ENCODE measurements at places on chromosomes 5 and 9.

GRCh38 chr5:177176175-177176711 is 42.7 kb downstream of the NSD1 start:
- no peak for DNase-seq

GRCh38 chr5:66982470-66982869 is 214.1 kb downstream of the CD180 start:
- DNase-seq, result no peak

DNA sequence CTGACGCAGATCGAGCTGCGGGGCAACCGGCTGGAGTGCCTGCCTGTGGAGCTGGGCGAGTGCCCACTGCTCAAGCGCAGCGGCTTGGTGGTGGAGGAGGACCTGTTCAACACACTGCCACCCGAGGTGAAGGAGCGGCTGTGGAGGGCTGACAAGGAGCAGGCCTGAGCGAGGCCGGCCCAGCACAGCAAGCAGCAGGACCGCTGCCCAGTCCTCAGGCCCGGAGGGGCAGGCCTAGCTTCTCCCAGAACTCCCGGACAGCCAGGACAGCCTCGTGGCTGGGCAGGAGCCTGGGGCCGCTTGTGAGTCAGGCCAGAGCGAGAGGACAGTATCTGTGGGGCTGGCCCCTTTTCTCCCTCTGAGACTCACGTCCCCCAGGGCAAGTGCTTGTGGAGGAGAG is 4.6 kb upstream of the PHYHD1 start:
- no peak for DNase-seq

DNA sequence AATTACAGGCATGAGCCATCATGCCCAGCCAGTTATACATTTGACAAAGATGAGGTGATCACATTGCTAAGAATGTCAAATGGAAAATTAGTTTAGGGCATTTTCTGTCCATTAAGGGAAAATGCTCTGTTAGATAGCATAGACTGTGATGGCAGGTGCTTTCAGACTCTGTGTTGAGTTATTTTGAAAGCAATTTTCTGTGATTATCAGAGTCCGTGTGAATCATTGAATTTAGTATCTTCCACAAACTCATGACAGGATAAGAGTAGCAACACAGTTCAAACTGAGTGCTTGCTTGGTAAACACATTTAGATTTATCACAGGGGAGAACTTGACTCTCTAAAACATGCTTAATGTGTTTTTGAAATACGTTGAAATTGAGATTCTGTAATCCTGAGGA is 69.0 kb downstream of the GAPVD1 start:
- no peak for DNase-seq

- DNase-seq, result no peak
These were observed 9.1 kb downstream of the ZNF300 start for GRCh38 chr5:150895431-150896428.

DNA sequence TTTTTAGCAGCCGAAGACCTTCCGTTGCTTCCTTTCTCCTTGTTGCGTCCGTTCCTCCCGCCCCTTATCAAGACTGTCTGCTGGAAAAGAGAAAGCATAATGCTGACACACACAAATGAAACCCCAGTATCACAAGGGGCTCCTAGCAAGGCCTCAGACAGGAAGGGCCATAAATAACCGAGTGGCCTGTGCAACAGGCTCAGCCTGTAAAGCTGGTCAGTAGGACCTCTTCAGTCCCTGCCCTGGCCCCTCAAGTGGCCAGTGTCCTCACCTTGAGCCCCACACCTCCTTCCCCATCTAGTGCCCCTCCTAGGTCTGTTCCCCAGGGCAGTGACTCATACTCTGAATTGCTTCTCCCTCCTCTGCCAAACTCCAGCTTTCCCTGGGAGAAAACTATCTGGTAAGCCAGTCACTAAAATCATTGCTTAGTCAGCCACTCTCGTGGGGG is 174.6 kb upstream of the IL12B start:
- DNase-seq, result no peak

- no peak for DNase-seq
These were observed 2.3 kb downstream of the NINJ1 start for GRCh38 chr9:93131599-93132286.

DNA sequence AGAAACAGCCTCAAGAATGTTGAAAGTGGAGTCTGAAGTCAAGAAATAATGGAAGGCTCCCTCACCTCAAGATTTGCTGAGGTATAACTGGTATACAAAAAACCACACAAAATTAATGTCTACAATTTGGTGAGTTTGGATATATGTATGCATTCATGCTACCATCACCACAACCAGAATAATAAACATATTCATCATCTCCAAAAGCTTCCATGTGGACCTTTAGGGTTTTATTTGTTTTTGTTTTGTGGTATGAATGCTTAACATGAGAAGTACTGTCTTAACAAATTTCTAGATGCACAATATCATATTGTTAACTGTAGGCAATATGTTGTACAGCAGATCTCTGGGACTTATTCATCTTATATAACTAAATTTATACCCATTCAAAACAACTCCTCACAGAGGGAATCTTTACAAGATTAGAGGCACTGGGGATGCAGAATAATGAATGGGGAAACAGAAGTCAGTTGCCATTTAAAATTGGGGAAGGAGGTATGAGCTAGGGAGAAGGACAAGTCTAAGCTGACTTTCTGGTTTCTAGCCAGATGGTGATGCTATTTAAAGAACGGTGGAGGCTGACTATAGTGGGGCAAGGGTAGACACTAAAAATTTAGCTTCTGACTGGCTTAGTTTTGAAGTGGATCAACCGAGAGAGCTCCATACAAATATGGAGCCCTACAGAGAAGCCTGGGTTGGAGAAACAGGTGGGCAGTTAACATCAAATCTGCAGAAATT is 213.9 kb downstream of the BNC2 start:
- no peak for DNase-seq

DNA sequence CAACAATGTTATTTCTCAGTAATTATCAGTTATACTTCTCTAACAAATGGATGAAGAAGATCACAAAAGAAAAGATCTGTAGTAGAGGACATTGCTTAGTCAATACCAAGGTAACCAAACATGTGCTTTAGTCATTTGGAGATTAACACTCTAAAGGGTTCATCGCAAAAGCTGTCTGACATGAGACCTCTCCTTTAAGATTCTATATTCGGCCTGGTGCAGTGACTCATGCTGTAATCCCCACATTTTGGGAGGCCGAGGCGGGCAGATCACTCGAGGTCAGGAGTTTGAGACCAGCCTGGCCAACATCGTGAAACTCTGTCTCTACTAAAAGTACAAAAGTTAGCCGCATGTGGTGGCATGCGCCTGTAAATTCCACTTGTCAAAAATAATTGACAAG is 18.3 kb upstream of the CKMT2 start:
- no peak for DNase-seq

DNA sequence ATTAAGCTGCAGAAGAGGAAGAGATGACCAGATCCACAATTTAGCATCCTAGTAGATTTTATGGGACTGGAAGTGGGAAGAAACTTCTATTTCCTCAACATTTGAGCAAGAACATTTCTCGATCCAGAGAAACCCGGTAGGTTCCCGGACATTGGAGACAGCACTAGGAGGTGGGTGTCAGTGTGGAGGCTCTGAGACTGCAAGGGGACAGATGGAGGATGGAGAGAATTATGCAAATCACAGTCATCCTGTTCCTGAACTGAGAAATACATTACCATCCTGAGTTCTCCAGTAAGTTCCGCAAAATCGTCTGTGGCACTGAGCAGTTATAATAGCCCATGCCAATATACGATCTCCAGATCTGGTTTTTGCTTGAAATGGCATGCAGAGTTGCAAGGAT is 25.6 kb downstream of the GLDC start:
- no peak for DNase-seq

- no peak for DNase-seq
These were observed 26.0 kb upstream of the TMEM171 start for GRCh38 chr5:73094415-73094814.

DNA sequence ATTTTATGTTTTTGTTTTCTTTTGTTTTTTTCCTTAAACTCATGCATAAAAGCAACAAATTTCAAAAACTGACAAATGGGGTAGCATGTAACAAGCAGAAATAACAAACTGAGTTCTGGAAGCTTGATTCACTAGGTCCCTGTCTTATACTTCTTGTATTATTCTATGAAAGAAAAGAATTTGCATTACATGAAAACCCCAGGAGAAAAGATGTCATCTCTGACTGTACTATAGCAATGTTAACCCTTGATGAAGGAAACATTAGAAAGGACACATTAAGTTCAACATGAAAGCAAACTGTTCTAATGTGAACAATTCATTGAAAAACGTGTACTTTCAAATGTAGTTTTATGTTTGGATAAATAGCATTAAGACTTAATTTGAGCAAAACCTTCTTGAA is 9.2 kb downstream of the RAB14 start:
- DNase-seq, result no peak

DNA sequence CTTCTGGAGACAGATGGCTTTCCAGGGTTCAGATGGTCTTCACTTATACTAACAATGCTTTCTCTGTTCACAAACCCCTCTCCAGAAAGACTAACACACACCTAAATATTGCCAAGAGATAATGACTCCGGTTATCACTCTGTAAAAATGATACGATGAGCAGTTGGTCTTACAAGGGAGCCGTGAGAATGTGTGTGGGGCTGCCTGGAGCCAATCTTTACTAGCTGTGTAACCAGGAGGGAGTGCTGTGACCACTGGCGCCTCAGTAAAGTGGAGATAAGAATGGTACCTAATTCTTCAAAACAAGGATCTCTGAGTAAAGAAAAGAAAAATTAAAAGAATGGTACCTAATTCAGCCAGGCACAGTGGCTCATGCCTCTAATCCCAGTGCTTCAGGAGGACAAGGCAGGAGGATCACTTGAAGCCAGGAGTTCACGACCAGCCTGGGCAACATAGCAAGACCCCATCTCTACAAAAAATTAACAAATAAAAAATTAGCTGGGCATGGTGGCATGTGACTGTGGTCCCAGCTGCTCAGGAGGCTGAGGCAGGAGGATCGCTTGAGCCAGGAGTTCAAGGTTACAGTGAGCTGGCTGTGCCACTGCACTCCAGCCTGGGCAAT is 39.9 kb upstream of the IL17B start:
- no peak for DNase-seq

GRCh38 chr9:93576258-93577077 is at the start of gene PHF2:
Gene PHF2, plus strand, starts transcription at chr9:93576584. Its CDS starts 190 bp downstream, at chr9:93576774.
- no peak for DNase-seq

GRCh38 chr5:156927545-156927944 is 35.5 kb downstream of the TIMD4 start:
- DNase-seq, result no peak

- DNase-seq, result no peak
These were observed 50.2 kb downstream of the SMC2 start for GRCh38 chr9:104144336-104144735.
